ENCODE measurements at places on chromosomes 3 and 15.

DNA sequence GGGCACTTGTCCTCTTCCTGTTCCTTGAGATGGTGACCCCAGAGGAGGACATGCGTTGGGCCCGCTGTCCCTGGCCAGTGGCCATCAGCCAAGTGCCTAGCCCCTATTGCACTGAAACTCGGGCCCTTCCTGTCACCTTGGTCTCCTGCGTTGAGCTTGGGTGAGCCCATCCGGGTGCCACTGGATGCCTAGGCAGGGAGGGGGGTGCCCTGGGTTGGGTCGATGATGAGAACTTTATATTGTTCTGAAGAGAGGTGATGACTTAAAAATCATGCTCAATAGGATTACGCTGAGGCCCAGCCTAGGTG, 221.8 kb downstream of the SNRPN start:
- DNase-seq, result no peak

DNA sequence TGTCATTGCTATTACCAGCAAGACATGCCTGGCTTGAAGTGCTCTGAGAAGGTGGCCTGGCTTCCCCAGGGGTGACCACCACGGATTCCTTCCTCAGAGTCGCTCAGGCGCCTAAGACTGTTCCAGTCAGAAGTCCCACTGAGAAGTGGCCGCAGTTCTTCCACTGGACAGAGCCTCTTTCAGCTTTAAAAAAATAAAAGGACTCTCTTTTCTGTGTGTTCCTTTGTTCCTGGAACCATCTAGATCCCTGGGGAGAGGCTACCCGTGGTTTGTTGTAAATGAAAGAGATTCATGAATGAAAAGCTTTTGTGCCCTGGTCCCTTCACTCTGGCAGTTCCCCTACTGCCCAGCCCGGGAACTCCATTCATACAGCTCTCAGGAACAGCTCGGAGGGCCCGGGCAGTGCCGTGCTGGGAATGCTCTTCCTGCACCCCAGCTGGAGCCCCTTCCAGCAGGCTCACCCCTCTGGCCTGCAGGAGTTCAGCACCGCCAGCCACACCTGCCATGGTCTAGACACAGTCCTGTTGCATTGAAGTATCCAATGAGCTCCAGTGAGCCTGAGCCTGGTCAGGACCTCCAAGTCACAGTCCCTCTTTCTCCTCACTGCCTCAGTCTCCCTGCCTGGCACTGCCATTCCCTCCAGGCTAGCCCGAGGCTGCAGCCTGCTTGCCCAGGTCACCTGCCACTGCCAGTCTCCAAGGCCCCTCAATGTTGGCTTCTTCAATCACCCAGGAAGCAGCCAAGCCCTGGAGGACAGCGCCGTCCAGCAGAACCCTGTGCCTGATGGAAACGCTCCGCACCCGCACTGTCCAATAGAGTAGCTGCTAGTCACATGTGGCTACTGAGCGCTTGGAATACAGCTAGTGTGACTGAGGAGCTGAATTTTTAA, 75.4 kb downstream of the XXYLT1 start:
- DNase-seq, result no peak

- DNase-seq, result no peak
These were observed 62.2 kb upstream of the SEC61A1 start for GRCh38 chr3:127990051-127990450.

GRCh38 chr3:148131990-148132638, 565.6 kb upstream of the AGTR1 start:
- DNase-seq, result peak; percentile 2

DNA sequence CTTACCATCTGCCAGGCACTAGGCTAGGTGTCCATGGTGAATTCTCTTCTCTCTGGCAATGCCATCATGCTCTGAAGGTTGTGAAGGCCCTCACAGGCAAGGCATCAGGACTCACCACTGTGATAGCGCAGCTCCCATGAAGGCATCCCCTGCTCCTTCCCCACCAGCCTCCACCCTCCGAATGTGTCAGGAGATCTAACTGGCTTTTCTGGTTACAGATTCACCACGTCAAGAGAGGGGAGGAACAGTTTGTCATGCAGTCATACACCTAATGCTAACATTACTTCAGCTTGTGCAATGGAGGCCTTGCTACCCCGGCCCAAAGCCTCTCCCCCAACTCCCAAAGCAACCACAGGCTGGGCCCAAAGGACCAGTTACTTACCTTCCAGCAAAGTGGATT, 8.9 kb upstream of the CMTM8 start:
- no peak for DNase-seq
